ENCODE measurements at places on chromosomes 3 and 15.

DNA sequence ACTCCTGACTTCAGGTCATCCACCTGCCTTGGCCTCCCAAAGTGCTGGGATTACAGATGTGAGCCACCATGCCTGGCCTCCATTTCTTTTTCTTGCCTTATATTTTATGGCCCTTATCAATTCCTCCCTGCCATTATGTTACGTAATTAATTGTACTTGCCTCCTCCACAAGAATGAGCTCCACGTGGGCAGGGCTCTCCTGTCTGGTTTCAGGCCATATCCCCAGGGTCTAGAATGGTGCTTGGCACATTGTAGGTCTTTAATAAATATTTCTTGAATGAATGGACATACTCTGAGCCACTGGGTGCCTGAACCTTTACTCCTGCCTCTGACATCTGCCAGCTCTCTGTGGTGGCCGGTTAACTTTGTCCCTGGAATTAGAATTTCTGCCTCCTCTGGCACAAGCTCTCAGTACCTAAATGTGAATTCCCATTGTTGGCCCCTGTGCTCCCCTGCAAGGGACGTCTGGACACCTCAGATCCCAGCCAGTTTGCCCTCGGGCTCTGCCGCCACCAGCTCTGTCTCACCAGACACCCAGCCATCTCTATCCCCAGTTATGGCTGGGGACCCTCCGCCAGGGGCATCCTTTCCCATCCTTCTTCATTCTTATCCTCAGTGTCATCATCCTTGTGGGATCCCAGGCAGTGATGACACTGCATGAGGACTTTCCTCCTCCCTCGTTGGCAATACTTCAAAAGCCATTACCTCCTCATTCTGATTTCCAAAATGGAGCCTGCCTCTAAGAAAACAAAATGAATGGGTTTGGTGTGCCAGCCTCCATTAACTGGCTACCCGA lies 165.6 kb upstream of the SMAD3 start:
- DNase-seq, result no peak

GRCh38 chr3:71268462-71268999 lies 315.0 kb downstream of the FOXP1 start:
- DNase-seq, result no peak

GRCh38 chr15:57525581-57525980 lies 66.1 kb upstream of the MYZAP start:
- no peak for DNase-seq

DNA sequence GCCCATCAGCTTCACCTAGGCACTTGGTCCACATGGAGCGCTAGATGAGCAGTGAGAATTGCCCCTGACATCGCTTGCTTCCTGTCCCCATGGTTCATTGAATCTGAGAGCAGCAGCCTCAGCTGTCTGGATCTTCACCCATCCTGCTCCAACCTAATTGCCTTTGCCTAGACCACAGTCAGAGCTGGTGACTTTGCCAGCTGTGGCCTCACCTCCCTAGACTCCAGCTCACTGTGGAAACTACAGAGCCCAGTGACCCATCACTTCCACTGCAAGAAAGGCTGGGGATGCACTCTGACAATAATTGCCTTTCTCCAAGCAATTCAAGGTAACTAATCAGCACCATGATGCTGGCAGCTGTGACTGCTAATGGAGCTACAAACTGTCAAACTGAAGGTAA lies 30.6 kb upstream of the SLC6A1 start:
- DNase-seq, result no peak

GRCh38 chr15:94965593-94965992 lies 734.2 kb downstream of the MCTP2 start:
- DNase-seq, result no peak

- no peak for DNase-seq
These were observed 8.0 kb downstream of the GABRR3 start for GRCh38 chr3:98027085-98027446.

DNA sequence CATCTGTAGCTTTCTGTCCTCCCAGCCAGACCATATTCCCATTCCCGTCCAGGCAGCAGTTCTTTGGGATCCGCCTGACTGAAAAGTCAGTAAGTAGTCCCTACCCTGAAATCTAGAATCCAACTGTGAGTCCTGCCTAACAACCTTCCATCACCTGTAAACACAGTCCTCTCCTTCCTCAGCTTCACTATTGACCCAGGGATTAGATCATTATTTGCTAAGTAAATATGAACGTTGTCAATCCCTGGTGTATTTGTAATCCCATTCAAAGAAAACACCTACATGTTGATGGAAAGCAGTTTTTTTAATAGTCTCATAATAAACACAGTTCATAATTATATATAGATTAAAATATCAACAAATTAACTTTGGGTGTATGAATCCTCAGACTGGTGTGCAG lies 732 bp downstream of the SAXO2 start:
- DNase-seq, result no peak

DNA sequence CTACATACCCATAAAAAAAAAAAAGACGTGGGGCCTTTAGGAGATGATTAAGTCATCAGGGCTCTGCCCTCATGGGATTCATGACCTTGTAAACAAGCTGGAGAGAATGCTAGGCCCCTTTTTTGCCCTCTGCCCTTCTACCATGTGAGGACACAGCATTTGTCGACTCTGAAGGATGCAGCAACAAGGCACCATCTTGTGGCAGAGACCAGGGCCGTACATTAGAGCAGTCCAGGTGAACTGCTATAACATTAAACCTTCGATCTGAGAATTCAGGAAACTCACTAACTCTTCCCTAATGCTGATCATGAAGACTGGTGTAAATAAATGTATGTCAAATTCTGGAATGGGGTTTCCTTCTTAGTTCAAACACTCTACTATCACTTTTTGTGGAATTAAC lies 30.7 kb upstream of the SIAH2 start:
- no peak for DNase-seq

Data from COLO829 (cell line).